ENCODE measurements at places on chromosomes 1 and 21.

DNA sequence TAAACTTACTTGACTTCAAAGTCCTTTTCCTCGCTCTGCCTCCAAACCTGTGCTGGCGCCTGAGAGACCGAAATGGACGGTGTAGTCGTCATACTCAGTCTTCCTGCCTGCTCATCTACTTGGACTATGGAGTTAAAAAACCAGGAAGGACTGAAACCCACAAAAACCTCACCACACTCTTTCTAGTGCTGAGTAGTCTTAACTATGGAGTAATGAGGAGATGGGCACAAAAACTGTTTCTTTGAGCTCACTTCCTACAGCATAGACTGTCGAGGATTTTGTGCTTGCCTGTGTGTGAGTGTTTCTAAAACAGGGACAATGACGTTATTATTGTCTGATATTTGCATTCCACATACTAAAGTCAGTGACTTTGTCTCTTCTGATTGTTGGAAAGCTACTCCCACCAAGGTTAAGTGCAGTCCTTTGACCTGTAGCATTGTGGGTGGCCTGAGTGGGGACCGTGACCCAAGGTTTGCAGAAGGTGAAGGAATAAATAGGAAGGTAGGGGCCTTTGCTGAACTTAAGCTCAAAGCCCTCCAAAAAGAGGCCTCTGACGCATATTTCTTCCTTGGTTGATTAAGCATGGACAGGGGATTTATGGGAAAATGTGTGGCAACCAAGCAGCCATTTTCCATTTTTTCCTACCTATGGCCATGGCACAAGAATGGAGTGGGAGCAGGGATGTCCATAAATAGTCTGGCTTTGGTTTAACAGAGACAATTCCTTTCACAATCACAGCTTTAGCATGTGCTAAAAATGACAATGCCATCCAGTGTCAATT, 109.6 kb downstream of the ZBTB18 start:
- DNase-seq: no peak

DNA sequence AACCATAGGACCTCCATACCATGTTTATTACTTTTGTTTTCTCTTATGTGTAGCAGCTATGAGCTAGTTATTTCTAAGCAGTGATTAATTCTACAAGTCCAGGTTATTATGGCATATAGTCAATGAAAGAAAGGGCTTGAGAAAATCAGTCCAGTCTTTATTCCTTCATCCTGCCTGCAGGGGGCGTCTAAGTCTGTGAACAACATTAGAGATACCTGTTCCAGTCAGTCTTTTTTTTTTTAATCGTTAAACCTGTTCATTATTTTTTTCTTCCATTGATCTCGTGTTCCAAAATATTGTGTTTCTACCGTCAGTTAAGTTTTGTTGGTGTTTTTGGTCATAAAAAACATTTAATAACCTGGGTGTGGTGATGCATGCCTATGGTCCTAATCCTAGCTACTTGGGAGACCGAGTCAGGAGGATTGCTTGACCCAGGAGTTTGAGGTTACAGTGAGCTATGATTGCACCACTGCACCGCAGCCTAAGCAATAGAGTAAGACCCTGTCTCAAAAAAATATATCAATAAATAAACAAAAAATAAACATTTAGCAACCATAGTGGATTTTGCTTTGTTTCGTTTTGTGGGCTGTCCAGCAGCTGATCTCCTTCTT, 29.4 kb upstream of the CD2 start:
- peak; percentile 72 for DNase-seq

DNA sequence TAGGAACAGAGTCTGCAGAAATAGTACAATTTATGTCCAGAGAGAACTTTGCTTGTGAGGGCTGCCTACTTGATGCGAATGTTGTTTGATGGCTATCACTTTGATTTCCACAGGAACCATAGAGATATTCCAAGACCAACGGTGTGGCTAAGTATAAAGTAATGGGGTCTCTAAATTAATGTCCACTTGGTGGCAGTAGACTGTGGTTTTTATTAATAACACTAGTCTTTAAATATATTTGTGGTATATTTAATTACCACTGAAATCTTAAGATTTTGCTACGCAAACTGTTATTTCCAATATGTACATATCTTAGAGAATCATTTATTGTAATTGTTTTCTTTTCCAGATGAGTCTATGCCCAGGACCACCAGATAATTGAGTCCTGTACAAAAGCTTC, 647.9 kb downstream of the PLA2G4A start:
- no peak for DNase-seq

DNA sequence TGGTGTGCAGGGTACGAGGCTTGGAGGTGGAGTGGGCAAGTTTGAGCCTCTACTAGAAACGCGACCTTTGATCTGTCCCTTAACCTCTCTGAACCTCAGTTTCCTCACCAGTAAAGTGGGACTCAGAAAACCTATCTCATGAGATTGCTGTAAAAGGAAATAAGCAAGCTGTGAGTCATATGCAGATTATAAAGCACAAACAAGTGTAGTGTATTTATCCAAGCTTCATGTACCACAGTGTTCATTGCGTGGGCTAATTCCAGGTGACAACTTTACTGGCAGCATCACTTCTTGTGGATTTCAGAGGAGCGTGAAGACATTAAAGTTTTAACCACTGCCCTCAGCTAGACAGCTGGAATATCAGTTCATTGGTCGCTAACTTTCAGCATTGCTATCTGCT, 44.4 kb downstream of the ZNF697 start:
- no peak for DNase-seq

DNA sequence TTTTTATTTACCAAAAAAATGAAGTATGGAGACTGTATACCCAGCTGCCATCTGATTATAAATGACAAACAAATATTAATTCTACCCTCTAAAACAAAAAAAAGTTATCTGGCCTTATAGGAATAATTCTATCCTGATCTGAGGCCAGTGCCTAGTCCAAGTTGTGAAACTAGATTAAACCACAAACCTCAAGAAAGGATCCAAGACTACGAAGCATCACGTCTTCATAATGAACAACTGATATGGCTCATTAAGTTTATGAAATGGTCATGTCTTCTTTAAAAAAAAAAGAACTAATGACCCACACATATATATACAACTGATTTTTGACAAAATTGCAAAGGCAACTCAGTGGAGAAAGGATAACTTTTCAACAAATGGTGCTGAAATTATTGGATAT, 32.4 kb upstream of the CTTNBP2NL start:
- no peak for DNase-seq

GRCh38 chr1:95095833-95096217, 21.3 kb upstream of the TLCD4 start:
- peak; percentile 27 for DNase-seq

DNA sequence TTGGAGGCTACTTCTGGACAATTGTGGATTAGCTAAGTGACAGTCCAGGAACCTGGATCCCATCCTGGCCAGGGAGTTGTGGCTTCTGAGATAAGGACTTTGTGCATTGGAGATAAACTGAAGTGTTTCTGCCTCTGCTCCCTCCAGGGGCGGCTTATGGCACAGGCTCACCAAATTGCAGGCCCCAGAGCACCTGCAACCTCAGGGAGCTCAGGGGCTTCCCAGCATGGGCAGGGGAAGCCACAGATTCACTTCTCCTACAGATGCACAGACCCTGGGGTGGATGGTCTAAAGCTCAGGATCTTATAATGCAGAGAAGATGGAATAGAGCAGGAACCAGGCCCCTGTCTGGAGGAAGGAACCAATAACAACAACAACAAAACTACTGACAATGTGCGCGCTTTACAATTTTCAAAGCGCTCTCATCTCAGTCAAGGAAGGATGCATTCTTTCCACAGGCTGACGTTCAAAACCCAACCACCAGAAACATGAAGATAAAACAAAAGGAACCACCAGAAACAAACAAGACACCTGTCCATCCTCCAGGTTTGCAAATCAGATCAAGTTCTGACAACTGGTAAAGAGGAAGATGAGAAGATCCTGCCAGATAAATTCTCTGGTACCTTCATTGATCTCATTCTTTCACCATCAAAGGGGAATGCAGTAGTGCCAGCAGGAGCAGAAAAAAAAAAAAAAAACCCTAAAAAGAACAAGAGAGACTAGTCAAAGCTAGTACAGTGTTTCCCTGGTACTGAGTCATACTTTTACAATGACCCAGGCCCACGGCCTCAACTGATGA, 121.0 kb upstream of the IRF2BP2 start:
- peak; percentile 75 for DNase-seq

- DNase-seq: no peak
Measured at GRCh38 chr1:185488808-185489207, 171.8 kb upstream of the IVNS1ABP start.

DNA sequence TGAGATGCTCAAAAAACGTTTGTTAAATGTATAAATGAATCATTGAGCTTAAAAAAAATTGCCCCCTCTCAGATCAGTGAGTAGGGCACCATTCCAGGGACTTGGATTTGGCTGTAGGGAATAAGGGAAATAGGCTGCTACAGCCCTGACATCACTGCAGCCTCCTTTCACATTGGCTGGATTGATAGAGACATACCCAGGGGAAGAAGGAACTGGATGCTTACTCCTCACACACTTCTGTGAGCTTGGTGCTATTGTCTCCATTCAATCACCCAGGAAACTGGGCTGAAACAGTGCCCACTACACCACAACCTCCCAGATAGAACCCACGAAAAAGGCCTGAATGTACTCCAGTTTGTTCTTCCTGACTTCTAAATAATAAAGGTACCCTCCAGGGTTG, 87.2 kb downstream of the TGFBR3 start:
- DNase-seq: no peak

DNA sequence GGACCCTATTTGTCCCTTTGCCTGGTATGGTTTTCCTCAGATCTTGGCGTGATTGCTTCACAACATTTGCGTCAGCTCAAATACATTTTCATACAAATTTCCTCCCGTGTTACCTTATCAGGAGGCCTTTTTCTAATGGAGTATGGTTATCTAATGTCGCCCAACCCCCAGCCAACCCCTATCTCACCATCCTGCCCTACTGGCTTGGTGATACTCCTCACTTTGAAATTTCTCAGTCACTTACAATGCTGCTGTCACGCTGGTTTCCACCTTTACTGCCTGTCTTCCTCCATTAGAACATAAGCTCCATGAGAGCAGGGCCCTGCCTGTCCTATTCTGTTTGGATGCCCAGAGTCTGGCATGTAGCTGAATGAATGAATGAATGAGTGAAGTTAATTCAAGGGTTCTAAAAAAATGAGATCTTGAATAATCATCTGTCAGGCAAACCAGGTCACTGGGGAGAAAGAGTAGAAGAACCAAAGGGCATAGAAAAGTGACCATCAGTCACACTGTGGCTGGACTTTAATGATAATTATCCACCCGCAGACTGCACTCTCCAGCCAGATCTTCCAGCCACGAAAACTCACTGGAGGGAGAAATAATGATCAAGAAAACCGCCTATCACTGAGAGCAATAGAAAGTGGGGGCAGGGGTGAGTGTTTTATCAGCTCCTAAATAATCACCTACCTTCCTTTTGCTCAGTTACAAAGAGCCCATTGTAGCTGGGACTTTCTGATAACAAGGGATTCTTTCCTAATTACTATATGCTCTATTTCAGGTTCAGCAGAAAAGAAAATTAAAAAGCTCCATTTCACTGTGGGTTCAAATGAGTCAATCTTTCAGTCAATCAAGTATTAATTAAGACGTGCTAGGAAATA, 21.3 kb downstream of the KIAA0040 start:
- no peak for DNase-seq

- no peak for DNase-seq
Measured at GRCh38 chr1:182217071-182217470, 155.6 kb upstream of the ZNF648 start.

DNA sequence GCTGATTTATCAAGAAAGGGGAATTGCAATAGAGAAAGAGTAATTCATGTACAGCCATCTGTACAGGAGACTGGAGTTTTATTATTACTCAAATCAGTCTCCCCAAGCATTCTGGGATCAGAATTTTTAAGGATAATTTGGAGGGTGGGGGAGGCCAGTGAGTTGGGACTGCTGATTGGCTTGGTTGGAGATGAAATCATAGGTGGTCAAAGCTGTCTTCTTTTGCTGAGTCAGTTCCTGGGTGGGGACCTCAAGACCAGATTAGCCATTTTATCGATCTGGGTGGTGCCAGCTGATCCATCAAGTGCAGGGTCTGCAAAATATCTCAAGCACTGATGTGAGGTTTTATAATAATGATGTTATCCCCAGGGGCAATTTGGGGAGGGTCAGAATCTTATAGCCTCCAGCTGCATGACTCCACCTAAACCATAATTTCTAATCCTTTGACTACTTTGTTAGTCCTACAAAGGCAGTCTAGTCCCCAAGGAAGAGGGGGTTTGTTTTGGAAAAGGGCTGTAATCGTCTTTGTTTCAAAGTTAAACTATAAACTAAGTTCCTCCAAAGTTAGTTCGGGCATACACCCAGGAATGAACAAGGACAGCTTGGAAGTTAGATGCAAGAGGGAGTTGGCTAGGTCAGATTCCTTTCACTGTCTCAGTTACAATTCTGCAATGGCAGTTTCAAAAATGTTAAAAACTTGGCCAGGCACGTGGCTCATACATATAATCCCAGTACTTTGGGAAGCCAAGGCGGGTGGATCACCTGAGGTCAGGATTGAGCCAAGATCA, 16.9 kb upstream of the RAB3B start:
- no peak for DNase-seq

DNA sequence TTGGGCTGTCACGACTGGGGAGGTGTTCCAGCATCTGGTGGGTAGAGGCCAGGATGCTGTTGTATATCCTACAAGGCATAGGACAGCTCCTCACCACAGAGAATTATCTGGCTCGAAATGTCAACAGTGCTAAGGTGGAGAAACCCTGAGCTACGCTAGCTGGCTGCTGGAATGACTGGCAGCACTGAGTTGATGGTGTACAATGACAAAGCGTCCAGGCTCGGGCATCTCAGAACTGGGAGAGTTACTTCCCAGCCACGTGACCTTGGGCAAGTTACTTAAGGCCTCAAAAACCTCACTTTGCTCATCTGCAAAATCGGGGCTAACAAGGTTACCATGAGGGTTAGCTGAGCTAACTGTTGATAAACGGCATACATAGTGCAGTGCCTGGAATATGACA, 35.4 kb downstream of the GPR161 start:
- DNase-seq: no peak

- no peak for DNase-seq
Measured at GRCh38 chr1:220011620-220012019, 34.7 kb downstream of the EPRS1 start.

GRCh38 chr1:67169496-67169895, 3.2 kb downstream of the IL23R start:
- no peak for DNase-seq

DNA sequence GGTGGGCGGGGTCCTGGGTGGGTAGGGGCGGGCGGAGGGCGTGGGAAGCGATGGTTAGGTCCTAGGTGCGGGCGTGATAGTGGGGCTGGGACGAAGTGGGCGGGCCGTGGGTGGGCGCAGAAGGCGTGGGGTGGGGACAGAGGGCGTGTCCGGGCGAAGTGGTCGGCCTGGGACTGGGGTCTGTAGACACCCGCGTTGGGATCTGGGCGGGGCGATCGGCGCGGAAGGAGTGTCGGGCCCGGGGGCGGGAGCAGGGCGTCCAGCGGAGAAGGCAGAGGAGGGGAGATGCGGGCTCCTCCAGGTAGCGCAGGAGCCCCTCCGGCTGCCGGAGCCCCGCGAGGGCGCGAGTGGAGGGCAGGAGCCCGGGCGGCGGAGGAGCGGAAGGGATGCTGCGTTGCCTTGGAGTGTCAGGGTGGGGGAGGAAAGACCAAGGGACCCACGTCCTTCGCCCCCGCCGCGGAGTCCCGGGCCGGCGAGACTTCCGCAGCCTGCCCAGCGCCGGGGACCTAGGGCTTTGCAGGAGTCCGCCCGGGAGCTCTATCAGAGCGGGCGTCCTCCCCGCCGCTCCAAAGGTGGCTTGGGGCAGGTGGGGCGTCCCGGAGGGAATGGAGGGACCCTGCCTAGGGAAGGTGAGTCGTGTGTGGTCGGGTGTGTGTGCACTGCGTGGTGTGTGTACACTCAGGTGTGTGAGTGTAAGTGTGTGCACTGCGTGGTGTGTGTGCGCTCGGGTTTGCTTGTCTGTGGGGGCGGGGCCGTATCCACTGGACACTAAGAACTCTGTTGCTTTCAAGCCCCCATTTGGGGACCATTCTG, 27.0 kb upstream of the PRSS38 start:
- DNase-seq: peak; percentile 4
